Stimulated activated CD4-positive, alpha-beta T cell treated with anti-CD3 and anti-CD28 coated beads, Interleukin-1b, Interleukin-23, amount 100 ng/mL, for 1 hour (primary cell): ENCODE measurements at places on chromosomes 1 and 21.

DNA sequence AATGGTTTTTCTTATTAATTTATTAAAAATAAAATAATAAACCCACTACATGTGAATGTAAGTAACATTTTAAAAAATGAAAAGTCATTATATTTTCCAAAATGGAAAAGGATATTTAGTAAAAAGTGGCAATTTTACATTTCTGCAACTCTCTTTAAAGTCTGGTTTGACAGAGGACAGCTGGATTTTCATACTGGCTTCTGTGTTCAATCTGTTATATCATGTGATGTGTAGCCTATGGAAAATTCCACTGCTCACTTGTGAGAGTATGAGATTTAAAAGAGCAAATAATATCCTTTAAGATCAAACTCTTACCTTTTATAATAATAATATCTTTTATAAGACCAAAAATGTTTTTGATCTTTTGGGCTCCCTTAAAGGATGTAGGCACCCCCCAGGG is 33.7 kb downstream of the PCP4 start:
- DNase-seq = no peak

GRCh38 chr1:114152508-114153260 is 985 bp downstream of the SYT6 start:
- DNase-seq = no peak

GRCh38 chr1:30327370-30328099 is 395.9 kb downstream of the MATN1 start:
- DNase-seq = no peak

DNA sequence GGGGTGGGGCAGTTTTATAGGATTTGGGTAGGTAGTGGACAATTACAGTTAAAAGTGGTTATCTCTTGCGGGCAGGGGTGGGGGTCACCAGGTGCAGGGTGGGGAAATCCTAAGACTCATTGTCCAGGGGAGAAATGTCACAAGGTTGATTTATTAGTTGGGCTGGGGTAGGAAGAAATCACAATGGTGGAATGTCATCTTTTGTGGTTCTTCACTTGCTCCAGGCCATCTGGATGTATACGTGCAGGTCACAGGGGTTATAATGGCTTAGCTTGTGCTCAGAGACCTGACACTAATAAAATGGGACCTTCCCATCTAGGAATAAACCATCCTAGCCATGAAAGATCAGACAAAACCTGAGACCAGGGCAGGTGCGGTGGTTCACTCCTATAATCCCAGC is 11.5 kb downstream of the TEX46 start:
- DNase-seq = no peak

DNA sequence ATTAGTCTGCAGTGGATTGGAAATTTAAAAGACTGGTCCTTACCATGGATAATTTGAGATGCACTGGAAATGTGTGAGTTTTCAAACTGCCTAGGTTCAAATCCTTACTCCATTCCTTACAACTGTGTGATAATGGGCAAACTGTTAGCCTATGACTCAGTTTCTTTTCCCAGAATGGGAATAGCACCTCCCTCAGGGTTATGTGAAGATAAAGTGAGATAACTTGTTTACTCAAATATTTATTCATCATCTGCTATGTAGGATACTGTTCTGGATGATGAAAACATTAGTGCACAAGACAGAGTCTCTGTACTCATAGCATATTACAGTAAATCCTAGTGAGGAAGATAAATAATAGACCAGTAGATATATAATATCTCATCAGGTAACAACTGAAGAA is 28.6 kb downstream of the LRIG2 start:
- no peak for DNase-seq

GRCh38 chr1:24364605-24364974 is 45.4 kb downstream of the GRHL3 start:
- no peak for DNase-seq

DNA sequence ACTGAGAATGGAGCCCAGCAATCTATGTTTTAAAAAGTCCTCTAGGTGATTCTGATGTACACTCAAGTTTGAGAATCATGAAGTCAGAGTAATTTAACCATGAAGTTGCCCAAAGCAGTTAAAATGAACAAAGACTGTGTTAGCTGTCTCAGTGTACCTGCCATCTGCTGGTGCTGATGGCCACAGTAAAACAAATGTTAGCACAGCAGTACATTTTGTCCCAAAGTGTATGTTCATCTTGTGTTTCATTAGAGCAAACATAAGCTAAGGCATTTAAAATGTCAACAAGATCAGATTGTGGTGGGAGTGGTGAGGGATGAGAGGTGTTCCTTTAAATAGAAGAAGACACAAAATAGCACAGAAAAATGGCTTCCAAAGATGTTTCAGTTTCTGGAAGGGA is 31.1 kb downstream of the FYB2 start:
- DNase-seq = no peak
